ENCODE measurements at places on chromosomes 4 and X.

DNA sequence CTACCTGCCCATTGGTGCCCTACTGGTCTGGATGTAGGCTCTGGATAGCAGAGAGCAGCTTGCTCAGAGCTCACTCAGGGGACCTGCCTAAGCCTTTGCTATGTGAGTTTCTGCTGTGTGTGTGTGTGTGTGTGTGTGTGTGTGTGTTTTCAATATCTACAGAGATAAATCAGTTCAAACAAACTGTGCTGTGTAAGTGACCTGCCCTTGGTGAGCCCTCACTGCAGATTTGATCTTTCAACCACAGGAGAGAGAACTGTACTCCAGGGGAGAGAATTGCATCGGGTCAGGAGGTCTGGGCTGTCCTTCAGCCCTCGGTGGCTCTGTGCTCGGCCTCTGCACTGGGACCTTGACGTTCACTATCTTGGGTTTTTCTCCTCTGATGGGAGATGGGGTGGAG lies 35.0 kb upstream of the CDKN2AIP start:
- DNase-seq: no peak

- no peak for DNase-seq
These were observed 152.1 kb downstream of the SLC39A8 start for GRCh38 chr4:102193145-102193544.

DNA sequence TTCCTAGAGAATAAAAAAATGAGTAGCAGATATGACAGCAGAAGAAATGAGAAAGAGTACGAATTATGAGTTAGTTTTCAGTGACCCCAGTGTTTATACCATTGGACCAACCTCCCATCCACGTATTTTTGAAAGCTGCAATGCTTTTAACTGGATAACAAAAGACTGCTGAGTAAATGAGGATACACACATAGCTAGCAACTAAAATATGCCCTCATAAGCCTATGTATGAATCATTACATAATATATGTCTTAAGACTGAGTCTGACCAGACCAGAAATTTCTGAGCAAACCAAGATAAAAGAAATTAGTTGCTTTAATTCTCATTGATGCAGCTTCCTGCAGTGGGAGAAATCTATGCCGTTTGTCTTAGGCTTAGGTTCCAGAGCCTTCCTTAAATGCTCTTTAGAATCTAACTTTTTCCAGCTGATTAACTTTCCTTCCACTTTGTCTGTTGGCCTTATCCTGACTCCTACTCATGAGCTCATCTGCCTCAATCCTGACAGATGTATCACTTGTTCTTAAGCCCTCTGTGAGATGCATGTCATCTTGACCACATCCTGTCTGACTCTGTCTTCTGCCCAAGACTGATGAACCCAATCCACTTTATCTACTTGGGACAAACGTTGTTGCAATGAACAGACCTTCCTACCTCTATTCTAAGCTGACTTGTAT lies 301.4 kb upstream of the AADAT start:
- no peak for DNase-seq

DNA sequence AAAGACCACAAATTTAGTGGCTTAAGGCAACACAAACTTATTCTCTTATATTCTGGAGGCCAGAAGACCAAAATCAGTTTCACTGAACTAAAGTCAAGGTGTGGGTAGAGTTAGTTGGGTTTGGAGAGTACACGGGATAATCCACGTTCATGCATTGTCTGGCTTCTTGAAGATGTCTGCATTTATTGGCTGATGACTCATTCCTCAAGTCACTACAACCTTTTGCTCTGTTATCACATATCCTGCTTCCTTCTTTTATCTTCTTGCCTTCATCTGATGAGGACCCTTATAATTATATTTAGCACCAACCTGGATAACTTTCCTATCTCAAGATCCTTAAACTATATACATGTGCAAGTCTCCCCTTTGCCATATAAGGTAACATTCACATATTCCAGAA lies 590.0 kb downstream of the FSTL5 start:
- no peak for DNase-seq

DNA sequence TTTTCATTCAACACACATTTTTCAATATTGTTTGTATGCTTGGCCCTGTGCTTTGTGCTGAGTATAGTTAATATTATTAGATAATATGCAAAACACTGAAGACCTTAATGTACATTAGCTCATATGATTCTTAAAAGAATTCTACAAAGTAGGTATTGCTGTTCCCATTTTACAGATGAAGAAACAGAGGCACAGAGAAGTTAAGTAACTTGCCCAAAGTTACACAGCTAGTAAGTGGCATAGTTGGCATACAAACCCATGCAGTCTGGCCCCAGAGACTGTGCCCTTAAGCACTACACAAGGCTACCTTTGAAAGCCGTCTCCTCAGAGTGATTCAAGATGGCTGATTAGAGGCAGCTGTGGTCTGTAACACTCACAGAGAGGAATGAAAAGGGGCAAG lies 293.4 kb upstream of the F9 start:
- no peak for DNase-seq

GRCh38 chr4:170242471-170242870 lies 152.7 kb upstream of the AADAT start:
- DNase-seq: no peak

GRCh38 chr4:6468376-6468775 lies 4.0 kb downstream of the PPP2R2C start:
- no peak for DNase-seq

DNA sequence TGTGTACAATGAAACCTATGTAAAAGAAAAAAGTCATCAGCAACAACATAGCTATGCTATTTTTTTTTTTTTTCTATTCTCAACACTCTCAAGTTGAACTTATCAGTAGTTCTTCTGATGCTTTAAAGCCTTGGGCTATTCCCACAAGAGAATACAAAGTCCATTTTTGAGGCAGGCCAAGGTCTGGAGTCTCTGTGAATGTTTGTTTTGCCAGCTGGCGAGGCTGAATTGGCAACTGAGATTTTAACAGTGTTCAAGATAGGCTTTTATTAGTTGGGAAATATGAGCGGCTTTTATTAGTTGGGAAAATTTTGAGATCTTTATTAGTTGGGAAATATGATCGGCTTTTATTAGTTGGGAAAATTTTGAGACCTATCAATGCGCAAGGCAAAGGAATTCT lies 336.6 kb downstream of the SLITRK2 start:
- DNase-seq: no peak

DNA sequence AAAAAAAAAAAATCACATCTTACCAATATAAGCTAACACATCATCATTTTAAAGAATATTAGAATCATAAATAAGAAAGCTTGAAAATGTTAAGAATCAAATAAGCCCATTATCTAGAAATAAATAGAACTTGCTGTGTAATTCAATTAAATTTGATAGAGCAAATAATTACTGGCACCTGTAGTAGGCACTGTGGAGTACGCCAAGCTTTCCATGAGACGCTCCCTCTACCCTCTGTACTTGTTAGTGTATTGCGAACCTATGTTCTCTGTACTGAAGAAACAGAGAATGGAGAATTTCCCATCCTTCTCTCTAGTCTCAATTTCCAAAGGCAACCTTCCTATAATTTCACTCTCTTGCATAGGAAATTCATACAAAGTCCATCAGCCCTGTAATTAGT lies 61.7 kb upstream of the HAND2 start:
- DNase-seq: no peak

GRCh38 chr4:29927895-29928294 lies 792.3 kb upstream of the PCDH7 start:
- DNase-seq: no peak

GRCh38 chrX:144334577-144334976 lies 450.7 kb downstream of the UBE2NL start:
- DNase-seq: no peak

DNA sequence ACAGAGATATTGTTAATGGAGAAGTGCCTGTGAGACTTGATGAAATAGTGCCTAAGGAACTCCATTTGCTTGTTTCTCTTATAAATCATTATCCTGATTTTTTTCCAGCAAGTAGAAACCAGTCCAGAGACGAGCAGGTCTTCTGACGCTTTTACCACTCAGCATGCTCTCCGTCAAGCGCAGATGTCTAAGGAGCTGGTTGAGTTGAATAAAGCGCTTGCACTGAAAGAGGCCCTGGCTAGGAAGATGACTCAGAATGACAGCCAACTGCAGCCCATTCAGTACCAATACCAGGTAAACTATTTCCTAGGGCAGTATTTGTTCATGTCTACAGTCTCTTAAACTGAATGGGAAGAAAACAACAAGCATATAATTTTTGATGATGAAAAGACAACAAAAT lies 63.6 kb downstream of the KIF4A start:
- no peak for DNase-seq

GRCh38 chr4:64911846-64912245 lies 502.6 kb upstream of the TECRL start:
- DNase-seq: no peak

- DNase-seq: no peak
These were observed 179.0 kb downstream of the PDGFC start for GRCh38 chr4:156792462-156793085.

- DNase-seq: no peak
These were observed 22.6 kb downstream of the FGFRL1 start for GRCh38 chr4:1033840-1034551.

DNA sequence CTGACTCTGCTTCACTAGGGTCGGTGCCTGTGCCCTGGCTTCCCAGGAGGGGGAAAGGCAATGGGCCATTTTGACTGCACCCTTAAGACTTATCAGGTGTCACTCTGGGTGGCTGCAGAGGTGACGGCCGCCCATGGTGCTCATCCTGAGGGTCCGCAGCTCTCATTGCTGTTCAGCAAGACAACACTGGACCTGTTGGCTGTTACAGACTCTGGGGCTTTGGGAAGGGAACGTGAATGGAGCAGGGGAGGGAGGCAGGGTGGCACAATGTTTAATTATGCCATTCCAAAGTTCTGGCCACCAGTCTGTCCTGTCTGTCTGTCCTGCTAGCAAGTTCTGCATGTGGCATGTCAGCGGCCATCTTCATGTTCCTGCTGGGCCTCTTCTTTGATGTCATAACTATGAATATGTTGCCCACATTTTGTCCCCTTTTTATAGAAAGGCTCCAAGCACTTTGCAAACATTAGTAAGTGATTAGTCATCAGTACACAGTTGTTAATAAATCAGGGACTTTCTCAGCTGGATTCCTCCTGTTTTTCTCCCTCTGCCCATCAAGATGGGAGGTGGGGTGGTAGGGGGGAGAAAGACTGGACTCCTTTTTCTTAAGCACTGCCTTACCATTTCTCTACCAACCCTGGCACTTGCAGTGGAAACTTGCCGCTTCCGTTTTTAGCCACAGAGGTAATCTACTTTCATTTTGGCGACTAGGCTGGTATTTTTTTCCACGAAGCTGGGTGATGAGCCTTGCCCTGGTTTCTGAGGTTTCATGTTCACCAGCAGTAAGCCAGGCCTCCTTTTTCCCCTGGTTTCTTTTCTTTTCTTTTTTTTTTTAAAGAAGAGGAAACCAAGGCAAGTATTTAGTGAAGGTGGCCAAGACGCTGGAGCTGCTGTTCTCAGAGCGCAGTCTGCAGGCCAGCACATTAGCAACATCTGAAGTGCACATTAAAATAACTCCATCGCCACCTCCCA lies 88.6 kb upstream of the TRIM2 start:
- DNase-seq: no peak

DNA sequence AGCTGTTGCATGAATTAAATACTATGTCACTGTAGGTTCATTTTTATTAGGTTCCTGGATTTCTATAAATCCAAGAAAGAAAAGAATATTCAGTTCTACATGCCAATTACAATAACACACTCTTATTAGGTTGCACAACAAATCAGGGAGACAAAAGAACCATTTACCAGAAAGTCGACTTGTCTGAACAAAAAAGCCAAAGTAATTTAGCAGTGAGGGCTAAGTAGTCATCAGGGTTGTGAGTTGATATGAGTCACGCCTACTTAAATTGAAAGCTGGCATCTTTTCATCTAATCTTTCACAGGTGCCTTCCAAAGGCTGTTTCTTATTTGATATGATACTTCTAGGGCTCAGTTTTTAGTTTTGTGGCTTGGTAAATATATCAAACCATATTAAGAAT lies 25.4 kb upstream of the GNRHR start:
- DNase-seq: no peak

DNA sequence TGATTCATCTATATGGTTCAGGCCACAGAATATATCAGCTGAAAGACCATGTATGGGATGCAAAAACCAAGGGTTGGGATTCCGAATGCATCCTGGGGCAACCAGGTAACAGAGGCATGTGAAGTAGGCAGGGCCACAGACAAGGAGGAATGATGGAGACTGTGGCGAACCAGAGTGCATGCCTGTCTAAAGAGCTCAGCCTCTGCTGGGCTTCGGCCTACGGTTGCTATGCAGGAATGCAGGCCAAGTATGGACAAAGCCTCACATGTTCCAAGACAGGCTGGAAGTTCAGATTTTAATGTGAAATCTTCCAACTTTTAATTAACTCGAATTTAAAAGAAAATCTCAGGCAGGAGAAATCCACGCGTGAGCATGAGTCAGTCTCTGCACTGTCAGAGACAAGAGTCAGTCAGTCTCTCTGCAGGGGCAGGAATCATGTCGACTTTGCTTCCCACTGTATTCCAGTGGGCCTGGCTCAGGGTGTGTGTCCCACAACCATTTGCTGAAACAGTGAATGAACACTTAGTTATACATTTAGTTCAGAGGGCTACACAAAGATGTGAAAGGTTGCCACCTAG lies 344.4 kb downstream of the UNC5C start:
- no peak for DNase-seq

DNA sequence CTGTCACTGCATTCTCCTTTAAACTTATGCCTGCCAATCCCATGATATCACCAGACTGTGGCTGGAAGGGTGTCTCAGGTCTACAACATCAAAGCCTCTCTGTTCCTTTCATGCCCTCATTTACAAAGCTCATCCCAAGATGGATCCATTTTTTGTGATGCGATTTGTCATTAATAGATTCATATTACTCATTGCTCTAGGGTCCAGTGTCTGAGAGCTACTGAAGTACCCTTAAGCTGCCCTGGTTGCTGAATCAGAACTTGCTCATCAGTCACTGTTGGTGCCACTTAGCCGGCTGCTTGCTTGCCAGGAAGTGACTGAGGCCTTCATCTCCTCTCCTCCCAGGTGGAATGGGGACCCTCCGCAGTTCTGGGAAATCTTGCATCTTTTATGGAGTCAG lies 395.5 kb upstream of the BOD1L1 start:
- DNase-seq: no peak

GRCh38 chrX:3443184-3443583 lies 96.7 kb upstream of the MXRA5 start:
- DNase-seq: no peak

DNA sequence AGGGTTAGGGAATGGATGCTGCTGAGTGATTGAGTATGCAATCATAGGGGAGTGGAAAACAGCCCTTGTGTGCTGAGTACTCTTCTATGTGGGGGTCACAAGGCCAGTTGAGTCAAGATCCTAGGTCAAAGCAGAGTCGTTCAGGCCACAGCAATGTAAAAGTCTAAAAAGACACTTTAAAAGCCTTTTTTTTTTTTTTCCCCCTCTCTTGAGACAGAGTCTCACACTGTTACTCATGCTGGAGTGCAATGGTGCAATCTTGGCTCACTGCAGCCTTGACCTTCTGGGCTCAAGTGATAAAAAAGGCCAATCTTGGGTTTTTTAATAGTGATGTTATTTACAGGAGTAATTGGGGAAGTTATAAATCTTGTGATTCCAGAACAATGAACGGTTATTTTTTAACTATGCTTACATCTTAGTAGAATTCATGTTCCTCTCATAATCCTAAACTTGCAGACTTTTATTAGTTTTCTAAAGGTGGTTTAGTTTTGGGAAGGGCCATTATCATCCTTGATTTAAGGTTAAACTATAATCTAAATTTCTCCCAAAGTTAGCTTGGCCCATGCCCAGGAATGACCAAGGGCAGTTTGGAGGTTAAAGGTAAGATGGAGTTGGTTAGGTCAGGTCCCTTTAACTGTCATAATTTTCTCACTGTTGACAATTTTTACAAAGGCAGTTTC lies 82.2 kb upstream of the BMP2K start:
- DNase-seq: no peak

GRCh38 chrX:1086444-1087409 lies 125.7 kb downstream of the CRLF2 start:
- no peak for DNase-seq

Data from NCI-H2081 treated with DMSO at 0.1 percent for 48 hours (cell line).